ENCODE measurements at places on chromosomes 2 and 18.

DNA sequence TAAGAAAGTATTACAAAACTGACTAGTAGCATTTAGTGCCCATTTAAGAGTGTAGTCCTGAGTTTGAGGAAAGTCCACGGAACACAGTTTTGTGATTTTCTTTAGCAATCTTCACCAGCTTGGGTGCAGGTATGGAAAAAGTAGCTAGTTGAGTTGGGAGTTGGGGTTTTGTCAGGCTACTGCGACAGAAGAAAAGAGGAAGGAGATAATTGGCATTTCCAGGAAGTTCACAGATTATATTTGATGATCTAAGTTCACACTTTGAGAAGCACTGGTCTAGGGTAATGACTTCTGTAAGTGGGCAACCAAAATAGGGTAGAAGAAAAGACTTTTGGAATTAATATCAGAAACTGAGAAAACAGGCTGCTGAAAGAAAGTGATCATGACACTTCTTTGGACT is 52.1 kb downstream of the VIL1 start:
- no peak for DNase-seq

- DNase-seq: no peak
Observed at GRCh38 chr2:36570416-36570815, 27.6 kb downstream of the FEZ2 start.

DNA sequence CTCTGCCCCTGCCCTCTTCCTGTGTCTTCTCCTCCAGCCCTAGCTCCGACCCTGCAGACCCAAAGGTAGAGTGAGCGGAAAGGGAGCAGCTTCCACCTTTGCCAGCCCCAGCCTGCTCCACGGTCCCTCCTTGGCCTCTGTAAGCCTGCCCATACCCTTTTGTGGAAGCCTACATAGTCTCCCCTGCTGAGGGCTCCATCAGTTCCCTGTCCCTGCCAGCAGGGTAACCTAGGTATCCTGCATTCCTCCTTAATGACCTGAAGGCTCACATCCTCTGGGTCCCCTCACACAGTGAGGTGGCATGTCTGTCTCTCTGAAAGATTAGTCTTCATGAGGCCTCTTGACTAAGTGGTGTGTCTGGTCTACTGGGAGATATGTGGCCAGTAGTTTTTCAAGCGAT is 20.5 kb upstream of the ACKR3 start:
- no peak for DNase-seq

- no peak for DNase-seq
Observed at GRCh38 chr2:218387369-218388194, 5.5 kb downstream of the SLC11A1 start.

DNA sequence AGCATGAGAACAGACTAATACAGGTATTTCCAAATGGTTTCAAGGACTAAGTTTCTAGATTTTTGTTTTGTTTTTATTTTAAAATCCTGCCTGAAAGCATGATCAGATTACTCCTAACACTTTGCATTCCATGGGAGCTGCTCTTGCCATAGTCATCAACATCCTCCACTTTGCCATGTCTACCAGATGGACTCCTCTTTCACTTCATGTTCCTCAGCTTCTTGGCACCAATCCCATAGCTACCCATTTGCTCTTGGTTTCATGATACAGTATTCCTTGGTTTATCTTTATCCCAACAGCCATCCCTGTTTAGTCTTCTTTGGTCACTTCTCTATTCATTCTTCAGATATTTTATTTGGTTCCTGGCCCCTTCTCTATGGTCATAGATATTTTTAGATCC is 154.2 kb upstream of the CCDC195 start:
- DNase-seq: no peak

GRCh38 chr18:9139400-9140039 is 2.9 kb downstream of the ANKRD12 start:
- no peak for DNase-seq

DNA sequence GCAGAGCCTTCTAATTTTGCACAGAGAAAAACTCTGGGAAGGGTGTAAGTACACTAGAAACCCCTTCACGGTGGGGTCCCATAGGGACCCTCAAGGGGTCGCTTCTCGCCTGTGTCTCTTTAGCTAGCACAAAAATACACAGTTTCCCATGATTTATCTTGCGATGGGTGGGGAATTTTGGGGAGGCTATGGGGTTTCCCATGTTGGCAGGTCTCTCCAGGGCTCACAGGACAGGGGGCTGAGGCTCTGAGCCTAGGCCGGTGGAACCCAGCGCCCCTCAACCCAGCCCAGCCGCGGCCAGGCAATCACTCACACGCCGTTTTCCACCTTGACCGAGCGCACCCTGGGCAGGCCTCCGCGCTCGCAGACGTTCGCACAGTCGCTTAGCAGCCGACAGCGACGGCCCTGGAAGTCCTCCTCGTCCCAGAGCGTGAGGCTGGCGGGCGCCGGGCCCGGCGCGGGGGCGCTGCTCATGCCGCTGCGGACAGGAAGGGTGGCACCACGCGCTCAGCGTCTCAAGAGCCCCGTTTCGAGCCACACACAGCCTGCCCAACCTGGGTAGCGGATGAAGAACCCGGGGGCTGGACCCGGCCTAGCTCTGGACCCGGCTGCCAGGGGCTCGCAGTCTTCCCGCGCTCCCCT is 398 bp downstream of the CRYBA2 start:
- no peak for DNase-seq

DNA sequence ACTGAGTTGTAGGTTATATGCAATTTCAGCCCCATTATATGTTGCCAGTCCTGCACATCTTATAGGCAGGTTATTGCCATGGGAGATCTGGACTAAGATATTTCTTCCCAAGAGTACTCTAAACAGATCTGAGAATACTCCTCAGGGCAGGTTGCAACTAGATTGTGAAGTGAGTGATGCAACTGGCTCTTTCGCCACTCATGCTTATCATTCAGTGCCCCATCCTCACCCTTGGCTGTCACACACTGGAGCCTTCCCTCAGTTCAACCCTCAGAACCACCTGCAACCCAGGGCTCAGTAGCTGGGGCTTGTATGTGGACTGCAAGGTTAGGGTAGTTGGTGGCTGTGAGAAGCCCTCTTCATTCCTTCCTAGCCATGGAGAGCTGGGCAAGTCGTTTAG is 14.1 kb downstream of the MERTK start:
- no peak for DNase-seq

- no peak for DNase-seq
Observed at GRCh38 chr2:210172219-210172575, 988 bp upstream of the KANSL1L start.

- no peak for DNase-seq
Observed at GRCh38 chr2:88810017-88810416, 118.5 kb downstream of the RPIA start.

- no peak for DNase-seq
Observed at GRCh38 chr2:8511868-8512612, 169.8 kb upstream of the ID2 start.

GRCh38 chr2:11254100-11254536 is 90.3 kb downstream of the ROCK2 start:
- DNase-seq: no peak

DNA sequence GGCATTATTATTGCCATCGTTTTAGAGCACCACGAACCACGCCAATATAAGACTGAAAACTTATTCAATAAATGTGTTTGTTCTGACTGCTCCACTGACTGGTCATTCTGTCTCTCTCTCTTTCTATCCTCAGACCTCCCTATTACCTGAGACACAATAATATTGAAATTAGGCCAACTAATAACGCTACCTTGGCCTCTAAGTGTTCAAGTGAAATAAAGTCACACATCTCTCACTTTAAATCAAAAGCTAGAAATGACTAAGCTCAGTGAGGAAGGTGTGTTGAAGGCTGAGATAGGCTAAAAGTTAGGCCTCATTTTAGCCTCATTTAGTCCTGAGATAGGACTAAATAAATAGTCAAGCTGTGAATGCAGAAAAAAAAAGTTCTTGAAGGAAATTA is 38.8 kb downstream of the G6PC2 start:
- no peak for DNase-seq

DNA sequence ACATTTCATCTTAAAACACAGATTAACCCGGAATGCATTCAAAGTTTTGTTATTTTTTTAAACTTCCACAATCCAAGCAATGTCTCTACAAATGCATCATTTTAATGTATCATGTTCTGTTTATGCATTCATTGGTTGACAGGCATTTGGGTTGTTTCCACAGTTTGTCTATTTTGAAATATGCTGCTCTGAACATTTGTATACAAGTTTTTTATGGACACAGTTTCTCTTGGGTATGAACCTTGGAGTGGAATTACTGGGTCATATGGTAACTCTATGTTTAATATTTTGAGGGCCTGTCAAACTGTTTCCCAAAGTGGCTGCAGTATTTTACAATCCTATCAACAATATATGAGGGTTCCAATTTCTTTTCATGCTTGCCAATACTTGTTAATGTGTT is 57.3 kb downstream of the GULP1 start:
- DNase-seq: no peak

DNA sequence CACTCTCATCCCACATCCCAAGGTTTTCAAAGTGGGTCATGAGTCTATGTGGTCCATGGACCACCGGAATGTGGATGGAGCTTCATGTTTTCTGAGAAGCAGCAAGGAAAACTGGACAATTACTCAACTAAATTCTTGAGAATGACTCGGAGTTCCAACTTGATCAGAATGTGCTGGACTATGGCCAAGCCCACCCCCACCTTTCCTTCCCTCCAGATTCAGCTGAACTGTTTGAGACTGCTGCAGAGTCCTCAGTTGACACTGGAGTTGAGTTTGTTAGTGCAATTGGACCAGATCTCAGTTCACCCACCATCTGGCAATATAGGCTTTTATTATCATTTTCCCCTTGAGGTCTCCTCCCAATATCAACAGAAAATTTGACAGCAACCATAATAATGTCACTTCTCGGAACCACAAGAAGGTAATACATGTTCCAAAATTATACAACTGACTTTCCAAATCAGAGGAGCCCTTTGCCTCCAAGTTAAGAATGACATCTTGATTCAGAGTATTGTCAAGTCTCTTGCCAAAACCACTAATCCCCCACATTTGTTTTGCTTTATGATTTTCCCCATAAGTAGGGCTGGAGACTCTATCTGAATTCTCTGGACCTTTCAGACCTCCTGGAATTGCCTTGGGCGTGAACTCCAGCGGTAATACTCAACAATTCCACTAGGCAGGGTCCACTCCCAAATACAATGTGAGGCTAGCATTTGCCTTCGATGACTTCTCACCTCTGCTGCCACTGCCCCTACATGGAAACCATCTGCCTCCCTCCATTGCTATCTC is 8.8 kb downstream of the COL4A4 start:
- no peak for DNase-seq

GRCh38 chr18:26700201-26700600 is 151.8 kb upstream of the KCTD1 start:
- DNase-seq: no peak

- DNase-seq: peak; percentile 6
Observed at GRCh38 chr2:165357758-165358157, 111.7 kb upstream of the CSRNP3 start.

DNA sequence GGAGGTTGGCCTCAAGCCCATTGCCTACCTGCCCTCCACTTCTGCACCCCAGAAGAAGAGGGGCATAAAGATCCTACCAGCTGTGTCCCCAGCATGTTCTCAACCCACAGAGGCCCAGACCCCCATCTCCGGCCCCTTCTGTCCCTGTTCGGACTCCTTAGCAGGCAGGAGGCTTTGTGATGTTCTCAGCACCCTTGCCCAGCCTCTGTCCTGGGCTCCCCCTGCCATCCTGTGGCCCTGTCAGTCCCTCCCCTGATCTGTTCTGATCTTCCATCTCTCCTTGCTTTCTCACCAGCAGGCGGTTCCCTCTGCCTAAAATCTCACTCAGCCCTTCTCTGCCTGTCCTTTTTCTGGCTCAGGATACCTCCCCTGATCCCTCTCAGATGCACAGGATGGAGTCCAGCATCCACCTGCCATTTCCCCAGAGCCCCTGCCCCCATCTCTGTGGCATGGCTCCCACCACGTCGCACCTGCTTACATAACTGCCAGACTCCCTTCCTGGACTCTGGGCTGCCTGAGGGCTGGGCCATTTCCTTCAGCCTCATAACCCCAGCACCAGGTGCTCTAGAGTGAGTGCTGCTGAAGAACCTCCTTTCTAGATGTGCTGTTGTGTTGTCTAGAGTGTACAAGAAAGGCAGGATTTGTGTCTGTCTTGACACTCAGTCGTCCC is 134.0 kb downstream of the CTIF start:
- no peak for DNase-seq

DNA sequence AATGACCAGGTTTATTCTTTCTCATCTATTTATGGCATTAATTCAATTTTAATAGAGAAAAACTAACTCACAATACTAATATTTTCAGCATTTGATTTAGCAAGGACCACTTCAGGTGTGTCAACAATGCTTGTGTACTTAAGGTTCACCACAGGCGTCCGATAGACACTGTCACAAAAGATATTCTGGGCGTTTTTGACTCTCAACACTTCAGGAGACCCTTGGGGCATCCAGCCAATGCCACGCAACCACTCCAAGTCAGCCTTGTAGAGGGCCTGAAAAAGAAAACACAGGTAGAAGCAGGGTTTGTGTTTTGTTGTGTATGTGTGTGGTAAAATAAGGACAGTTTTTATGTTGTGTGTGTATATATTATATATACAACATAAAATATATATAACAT is 158.2 kb downstream of the NEB start:
- DNase-seq: no peak

GRCh38 chr2:132761437-132761836 is 91.4 kb upstream of the LYPD1 start:
- DNase-seq: no peak

- no peak for DNase-seq
Observed at GRCh38 chr2:241224851-241225438, 36.5 kb downstream of the ANO7 start.

DNA sequence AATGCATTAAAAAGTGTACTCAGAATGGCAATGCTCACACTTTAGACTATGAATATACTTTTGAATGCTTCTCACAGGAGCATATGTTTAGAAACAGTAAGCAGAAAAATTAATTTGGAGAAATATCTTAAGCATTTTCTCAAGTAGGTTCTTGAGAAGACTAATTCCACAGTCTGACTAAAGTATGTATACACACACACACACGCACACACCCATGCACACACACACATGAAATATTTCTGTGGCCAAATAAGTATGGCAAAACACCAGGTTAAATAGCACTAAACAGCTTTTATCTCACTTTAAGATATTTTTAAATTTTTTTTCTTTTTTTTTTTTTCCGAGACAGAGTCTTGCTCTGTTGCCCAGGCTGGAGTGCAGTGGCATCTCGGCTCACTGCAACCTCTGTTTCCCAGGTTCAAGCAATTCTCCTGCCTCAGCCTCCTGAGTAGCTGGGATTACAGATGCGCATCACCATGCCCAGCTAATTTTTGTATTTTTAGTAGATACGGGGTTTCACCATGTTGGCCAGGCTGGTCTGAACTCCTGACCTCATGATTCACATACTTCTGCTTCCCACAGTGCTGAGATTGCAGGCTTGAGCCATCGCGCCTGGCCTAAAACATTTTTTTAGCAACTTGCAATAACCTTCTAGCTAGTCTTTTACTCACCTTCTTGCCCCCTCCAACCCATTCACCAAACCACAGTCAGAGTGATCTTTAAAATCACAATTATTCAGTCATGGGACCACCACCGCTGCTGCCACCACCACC is 67.5 kb upstream of the SCG2 start:
- no peak for DNase-seq

GRCh38 chr18:74547860-74548259 is 13.6 kb downstream of the CNDP1 start:
- no peak for DNase-seq

Data from pons (tissue), 1 donor.